ENCODE measurements at places on chromosomes 1 and 21.

- DNase-seq: no peak
Observed at GRCh38 chr1:226943927-226944326, 3.8 kb downstream of the COQ8A start.

GRCh38 chr1:222824641-222825040, 9.8 kb downstream of the DISP1 start:
- no peak for DNase-seq

- DNase-seq: no peak
Observed at GRCh38 chr1:215002471-215002870, 80.1 kb upstream of the KCNK2 start.

- DNase-seq: no peak
Observed at GRCh38 chr1:204878621-204879234, 8.1 kb downstream of the NFASC start.

- no peak for DNase-seq
Observed at GRCh38 chr1:24895511-24895910, 34.6 kb downstream of the RUNX3 start.

GRCh38 chr1:67834246-67834877, 1.1 kb upstream of the GNG12 start:
- no peak for DNase-seq

DNA sequence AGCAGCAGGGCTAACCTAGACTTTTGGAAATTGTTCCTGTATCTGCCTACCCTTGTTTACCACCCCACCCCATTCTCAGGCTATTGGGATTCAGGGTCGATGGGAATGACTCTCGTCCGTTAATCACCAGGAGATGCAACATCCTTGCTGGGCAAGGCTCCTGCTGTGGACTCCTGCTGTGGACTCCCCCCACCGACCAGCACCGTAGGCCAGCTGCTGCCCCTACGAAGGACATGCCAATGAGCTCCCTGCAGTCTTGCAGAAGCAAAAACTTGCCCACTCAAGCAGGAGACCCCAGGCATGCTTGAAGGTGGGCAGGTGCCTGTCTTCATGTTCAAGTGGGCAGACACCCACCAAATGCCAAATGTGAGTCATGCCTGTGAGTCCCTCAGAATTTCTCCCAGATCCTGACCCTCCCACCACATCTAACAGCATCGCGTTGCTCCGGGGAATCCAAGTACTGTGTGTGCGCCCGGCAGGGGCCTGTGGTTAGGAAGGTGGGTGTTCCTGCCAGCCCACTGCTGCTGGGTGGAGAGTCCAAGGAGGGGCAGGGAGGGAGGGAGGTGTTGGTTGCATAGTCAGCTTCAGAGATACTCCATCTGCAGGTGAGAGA, 41.7 kb upstream of the SOX13 start:
- no peak for DNase-seq

DNA sequence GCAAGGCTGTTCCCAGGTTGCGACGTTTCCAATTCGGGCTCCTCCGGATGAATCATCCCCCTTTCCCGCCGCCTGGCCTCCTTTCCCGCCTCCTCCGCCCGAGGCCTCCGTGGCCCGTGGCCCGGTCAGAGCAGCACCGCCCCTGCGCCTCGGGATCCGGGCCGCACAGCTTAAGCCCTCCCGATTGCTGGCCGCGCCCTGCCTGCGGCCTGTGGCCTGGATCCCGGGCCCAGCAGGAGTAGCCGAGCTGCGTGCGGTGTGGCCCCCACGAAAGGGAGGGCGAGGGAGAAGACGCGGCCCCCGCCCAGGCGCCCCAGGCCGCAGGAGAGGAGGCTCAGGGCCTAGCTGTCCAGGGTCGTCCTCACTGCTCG, 1.0 kb downstream of the TMEM200B start:
- no peak for DNase-seq

DNA sequence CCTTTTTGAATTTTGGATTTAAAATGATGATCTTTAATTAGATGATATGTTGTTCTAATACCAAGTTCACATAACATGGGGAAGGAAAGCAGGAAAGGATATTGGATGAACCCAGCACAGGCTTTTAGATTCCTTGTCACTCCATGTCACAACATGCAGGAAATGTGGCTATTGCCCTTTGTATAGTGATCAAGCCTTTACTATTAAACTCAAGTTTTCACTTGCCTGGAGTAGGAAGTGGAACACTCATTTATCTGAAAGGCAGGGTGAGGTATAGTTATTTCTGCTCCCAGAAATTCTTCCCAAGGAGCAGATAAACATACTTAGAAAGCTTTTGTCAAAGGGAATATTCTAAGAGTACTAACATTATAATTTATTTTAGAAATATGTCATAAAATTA, 37.2 kb upstream of the BCAS2 start:
- no peak for DNase-seq

GRCh38 chr1:214331827-214332423, 51.0 kb downstream of the SMYD2 start:
- DNase-seq: peak; percentile 71

DNA sequence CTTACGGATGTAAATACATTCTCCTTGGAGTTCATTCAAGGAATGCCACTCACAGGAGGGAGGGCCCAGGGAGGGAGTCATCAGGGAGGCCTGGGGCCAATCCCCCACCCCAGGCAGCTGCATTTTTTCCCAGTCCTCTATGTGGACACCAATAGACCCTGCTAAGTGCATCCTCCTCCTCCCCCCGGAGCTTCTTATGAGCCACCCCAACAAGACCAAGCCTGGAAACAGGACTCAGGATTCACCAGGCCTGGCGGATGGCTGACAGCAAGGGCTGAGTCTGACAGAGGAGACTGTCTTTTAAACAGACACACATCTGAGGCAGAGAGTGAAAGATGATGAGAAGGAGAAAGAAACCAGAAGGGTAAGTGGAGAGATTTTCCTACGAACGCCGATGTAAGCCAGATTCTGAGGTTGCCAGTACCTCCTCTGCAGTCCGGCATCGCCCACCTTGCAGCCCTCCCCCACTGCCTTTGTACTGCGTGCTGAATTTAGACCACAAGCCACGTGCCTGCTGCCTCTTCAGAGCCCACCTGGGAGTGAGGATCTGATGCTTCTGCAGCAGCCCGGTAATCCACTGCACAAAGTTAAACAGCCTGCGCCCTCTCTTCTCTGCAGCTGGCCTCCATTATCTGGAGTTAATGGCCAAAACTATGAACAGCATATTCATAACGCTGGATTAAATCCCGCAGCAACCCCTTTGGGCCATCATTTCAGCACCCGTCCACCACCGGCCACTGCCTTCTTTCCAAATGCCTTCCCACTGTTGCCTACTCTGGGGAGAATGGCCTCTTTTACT, 17.6 kb upstream of the SFPQ start:
- no peak for DNase-seq

DNA sequence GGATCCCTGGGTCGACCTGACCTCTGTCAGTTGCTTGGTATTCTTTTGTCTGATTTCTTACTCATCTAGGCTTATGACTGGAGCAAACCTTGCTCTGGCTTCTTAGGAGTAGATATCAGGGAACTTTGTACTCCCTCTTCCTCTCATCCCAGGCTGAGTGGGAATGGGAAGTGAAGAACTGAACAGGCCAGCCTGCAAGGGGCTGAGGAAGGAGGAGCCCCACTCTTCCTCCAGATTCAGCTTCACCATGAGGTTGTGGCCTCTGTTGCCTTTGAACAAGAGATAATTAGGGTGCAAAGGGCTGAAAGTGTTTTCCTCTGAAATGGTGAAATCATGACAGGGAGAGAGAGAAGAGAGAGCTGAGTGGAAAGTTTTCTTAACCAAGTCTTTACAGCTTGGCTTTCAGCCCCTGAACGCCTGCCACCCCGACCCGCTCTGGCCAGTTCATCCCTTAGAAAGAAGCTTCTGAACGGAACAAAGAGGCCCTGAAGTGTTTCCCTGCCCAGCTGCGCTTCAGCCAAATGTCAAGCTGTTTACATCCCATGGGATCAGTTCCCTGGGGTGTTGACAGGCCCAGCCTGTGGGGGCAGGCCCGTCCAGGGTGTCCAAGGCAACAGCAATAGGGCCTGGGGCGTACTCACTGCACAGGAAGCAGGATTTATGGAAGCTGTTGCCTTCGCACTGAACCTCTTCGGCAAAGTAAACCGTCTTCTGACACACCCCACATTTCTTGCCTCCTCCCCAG, 11.2 kb downstream of the CSRP1 start:
- no peak for DNase-seq

DNA sequence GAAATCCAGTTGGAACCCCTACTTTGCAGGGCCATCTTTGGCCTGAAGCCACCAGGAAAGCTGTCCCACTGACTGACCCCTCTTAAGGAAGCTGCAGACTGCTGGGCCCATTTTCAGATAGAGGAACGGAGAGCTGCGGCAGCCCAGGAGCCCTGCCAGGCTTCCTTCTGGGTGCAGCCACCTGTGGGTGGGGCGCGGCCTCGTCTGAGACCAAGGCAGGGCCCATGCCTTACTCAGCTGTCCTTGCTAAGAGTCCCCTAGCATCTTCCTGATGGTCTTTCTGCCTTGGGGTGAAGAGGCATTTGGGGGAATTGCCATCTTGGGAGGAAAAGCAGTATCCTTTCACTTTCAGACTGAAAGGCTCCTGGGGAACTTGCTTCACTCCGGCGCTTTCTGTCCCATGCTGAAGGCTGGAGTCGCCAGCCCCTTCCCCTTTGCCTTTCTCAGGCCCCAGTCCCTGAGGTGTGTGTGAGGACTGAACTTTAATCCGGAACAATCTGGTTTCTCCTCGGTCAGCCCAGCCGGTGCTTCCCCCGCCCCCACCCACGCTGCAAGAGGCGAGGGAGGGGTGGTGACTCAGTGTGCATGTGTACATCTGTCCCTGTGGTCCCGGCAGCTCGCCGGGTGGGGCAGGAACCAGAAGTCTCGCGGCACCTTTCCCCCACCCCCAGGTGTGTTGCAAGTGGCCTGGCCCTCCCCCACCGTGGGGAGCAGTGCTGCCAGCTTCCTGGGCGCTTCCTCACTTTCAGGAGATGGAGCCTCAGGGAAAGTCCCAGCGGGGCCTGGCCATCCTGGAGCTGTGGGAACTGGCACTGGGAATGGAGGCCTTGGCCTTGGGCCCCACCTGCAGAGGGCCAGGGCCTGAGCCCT, 5.1 kb downstream of the ZC3H12A start:
- peak; percentile 94 for DNase-seq

DNA sequence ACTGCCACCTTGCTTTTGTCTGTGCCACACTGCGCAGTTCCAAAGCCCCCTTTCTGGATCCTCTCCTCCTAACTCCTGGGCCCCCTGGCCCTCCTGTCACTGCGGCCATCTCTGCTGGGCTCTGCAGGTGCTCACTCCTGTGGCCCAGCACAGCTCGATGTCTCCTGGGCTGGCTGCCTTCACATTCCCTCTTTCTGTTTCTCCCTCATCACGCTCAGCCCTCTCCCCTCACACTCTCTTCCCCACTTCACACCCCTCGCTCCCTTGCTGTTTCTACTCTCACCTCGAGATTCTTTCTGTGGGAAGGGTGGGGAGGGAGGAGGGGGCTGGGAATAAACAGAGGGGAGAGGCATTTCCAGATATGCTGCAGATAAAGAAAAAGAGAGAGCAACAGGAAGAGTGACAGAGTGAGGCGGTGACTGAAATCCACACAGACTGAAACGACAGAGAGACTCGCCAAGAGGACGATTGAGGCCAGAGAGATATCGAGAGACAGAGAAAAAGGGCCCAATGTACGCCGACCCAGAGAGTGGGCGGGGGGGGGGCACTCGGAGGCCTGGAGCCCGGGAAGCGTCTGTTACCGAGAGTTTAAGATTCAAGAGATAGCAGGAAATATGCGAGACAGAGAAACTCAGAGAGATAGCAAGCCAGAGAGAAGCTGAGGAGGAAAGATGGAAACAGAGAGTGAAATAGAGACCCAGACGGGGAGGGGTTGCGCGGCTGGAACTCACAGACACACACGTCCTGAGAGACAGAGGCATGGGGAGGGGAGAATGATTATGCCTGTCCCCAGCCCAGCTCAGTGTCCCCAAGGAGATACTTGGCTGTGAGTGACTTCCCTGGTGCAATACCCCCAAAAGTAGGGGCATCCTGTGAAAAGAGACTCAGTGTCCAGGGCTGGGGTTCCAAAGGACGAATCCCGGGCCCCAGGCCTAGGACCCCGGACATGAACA, 666 bp downstream of the CSF3R start:
- DNase-seq: no peak

DNA sequence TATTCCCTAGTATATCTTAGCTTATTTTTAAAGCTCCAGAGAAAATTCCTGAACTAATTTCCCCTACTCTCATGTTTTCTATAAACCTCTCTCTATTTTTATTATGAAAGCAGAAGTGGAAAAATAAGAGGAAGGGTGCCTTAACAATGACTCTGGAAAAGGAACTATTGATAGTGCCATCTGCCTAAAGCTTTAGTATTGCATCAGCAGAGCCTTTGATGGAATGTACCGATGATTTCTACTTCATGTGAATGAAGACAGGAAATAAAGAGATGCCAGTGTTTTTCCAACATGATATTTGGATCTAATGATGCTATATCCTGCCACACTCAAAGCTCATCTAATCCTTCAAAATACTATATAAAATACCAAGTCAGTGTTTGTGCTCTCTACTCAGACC, 35.1 kb downstream of the TNFSF18 start:
- DNase-seq: no peak

GRCh38 chr1:232628335-232629249, 1.3 kb downstream of the SIPA1L2 start:
- no peak for DNase-seq

DNA sequence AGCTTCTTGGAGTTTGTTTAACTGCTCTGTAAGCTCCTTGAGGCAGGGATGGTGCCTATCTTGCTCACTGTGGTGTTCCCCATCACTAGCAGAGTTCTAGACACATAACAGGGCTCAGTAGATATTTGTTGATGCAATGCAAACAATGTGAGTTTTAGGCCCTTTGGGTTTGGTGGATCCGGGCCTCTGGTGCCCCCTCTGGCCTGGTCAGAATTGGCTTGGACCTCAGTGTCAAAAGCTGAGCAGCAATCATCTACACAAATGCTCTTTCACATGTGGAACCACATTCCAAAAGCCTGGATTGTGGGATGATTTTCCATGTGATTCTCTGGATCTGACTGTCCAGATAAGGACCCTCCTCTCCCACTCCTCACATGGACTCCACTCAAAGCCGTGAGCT, 53.4 kb upstream of the BCAR3 start:
- no peak for DNase-seq

Data from Peyer's patch (tissue), 4 donors.